ENCODE measurements at places on chromosomes 3 and 15.

- DNase-seq, result no peak
These were observed 193.6 kb downstream of the FAM43A start for GRCh38 chr3:194879126-194879877.

GRCh38 chr3:76051145-76051544 lies 265.8 kb upstream of the ZNF717 start:
- no peak for DNase-seq

- peak; percentile 17 for DNase-seq
These were observed 24.4 kb downstream of the SEC61A1 start for GRCh38 chr3:128076483-128077201.

- no peak for DNase-seq
These were observed 25.7 kb upstream of the DYNC1LI1 start for GRCh38 chr3:32596282-32596908.

DNA sequence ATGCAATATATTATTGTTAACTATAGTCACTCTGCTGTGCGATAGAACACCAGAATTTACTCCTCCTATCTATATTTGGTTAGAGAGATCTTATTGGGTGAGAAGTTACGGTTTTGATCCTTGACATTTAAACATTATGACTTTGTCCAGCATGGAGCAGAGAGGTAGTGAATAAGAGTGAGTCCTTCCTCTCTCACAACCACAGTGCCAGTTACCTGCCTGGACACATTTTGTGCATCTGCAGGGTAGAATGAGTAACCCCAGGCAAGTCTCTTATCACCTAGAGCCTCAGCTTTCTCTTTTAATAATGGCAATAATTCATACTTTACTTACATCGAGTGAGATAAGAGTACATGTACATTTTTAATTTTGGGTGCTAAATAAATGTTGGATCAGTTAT lies 24.1 kb downstream of the KAT2B start:
- DNase-seq, result no peak

DNA sequence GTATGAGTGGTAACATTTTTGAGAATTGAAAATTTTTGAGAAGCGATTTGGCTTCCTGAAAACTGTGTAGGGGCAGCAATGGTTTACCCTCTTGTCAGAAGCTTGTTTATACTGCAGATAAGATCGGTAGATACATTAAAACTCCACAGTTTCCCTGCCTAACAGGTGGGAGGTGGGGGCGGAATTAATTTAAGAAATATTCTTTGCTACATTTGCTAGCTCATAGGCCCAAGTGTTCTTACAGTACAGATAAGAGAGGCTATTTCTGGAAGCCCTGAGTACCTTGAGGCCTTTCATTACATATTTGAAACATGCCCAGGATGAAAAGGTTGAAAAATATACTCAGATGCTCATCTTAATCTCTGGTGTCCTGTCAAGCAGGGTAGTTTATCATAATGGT lies 285.5 kb downstream of the UBE2E2 start:
- no peak for DNase-seq

- no peak for DNase-seq
These were observed 191.1 kb downstream of the KCNAB1 start for GRCh38 chr3:156311431-156311830.

DNA sequence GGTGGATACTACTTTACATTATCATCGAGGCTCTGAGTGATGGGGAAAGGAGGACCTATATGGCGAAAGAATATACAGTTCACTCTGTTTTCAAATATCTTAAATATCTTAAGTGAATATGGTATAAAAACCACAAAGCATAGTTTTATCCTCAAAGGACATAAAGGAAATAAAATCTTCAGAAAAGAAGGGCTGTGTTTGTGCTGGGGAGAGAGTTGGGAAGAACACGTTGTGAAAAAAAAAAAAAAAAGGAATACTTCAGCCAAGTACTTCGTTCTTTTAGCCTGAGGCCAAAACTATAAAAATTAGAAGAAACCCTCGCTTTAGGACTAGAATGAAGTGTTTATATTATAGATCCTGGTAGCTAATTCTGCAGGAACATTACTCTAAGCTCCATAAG lies 10.2 kb upstream of the TMEM212 start:
- no peak for DNase-seq

DNA sequence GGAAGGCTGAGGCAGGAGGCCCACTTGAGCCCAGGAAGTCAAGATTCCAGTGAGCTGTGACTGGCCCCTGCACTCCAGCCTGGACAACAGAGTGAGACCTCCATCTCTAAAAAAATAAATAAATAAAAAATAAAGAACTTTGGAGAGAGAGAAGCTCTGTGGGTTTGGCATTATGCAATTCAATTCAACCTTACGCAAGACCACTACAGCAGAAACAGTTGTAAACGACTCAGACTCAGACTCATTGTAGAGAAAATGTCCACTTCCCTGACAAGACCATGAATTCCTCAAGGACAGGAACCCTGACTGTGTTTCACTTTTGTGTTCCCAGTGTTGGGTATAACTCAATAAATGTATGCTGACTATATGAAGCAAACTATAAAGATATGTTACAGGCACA lies 90.3 kb upstream of the C3orf80 start:
- DNase-seq, result no peak

DNA sequence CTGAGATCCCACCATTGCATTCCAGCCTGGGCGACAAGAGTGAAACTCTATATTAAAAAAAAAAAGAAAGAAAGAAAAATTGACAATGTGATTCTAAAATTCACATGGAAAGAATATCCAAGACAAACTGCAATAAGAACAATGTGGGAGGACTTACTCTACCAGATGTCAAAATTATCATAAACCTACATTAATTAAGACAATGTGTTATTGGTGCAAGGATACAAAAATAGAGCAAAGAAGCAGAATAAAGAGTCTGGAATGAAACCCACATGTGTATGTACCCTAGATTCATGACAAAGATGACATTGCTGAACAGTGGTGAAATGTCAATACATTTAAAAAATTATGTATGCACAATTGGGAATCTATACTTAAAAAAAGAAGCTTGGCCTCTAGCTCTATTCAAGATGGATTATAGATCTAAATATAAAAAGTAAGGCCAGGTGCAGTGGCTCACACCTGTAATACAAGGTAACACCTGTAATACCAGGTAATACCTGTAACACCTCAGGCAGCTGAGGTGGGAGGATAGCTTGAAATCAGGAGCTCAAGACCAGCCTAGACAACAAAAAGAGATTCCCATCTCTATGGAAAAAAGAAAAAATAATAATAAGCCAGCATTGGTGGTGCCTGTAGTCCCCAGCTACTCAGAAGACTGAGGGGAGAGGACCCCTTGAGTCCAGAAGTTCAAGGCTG lies 45.7 kb downstream of the ZBTB11 start:
- DNase-seq, result no peak

DNA sequence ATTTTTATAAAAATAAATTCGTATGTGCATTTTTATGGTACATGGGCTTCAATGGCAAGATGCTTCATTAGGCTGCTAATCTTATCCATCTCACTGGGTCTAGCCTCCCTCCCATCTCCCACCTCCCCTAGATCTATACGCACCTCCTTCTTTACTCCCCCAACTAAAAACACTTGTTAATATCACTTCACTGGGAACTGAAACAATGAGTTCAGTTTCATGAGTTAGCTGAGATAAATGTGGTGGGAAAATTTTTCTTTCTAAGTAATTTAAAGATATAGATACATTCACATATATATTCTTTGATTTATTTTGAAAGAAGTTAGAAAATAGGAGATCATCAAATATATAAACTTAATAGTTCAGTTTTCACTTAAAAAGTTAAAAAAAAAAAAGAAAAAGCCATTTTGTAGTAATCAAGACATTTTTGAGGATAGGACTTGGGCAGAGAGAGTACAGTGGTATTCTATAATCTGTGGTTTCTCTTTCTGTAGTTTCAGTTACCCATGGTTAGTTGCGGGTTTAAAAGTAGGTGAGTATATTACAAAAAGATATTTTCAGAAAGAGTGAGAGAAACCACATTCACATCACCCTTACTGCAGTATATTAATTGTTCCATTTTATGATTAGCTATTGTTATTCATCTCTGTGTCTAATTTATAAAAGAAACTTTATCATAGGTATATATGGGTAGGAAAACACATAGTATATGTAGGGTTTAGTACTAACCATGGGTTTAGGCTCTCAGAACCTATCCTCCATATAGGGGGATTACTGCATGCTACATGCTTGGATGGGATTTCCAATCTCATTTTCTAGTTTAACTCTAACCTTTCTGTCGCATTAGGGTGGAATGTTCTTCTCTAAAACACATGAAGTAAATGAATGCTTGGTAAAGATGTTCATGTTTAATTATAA lies 316.0 kb upstream of the CBLB start:
- DNase-seq, result no peak

GRCh38 chr15:28957606-28958498 lies 72.1 kb downstream of the APBA2 start:
- DNase-seq, result no peak

DNA sequence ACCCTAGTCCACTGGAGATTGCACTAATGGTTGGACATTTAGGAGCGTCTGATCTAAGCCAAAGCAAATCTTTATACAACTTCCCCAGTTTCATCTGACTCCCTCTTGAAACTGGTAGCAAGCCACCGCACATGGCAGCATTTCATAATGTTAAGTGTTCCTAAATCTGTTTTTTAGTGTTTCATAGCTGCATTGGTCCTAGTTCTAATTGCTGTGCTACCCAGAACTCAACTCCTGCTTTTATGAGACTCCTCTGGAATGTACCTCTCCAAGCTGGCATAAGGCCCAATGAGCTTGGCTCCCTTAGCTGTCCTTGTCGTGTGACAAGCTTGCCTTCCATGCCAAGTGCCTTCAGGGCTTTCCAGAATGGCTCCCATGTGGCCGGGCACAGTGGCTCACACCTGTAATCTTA lies 65.3 kb upstream of the FLNB start:
- DNase-seq, result no peak

- DNase-seq, result no peak
These were observed 22.7 kb upstream of the TMEM41A start for GRCh38 chr3:185521349-185522138.

DNA sequence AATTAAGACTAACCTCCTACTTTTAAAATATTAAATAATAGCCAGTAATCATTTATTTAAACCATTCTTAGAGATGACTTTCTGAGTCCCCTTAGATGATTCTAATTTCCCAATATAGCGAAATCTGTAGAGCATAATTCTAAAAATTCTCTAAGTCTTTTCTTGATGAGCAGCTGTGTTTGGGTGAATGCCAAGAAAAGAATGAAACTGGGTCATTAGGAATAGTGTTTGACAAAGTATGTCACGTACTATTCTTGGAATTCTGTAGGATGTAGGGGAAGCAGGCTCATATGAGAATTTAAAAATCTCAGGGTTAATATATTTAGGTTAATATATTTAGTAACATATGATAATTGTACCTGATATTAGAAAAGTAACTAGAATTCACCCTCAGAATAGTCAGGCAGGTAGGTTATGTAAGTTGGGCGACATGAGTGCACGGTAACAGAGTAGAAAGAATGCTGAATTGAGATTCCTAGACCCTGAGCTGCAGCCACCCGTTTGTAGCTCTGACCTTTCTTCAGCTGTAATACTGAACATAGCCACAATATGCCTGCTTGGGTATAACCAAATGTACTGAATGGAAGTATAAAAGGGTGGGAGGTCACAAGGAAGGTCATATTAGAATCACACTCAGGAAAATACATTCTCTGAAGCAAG lies 524.3 kb downstream of the UNC13C start:
- no peak for DNase-seq

- DNase-seq, result no peak
These were observed 76.0 kb upstream of the SNRK start for GRCh38 chr3:43210049-43211027.

- no peak for DNase-seq
These were observed 117.3 kb downstream of the DMXL2 start for GRCh38 chr15:51505251-51505650.
